ENCODE measurements at places on chromosomes 7 and 10. TPM values are rescaled to one million over a fixed set of nuclear protein-coding genes. Genes with fewer than 3 reads are reported as not detected.

The KCND2 gene
- not detected for polyA plus RNA-seq

The CALD1 gene
- polyA plus RNA-seq: 375 TPM

GRCh38 chr10:43125274-43125845 is 12.9 kb upstream of the CSGALNACT2 start:
- peaks cover 10% of the 10 kb centered on the region for H3K4me1 ChIP-seq
- H3K27ac ChIP-seq: no peak overlapping the region
- no peaks in the 10 kb centered on the region for H3K36me3 ChIP-seq
- no peak overlapping the region for H3K4me3 ChIP-seq
- H3K27me3 ChIP-seq: peaks cover 16% of the 10 kb centered on the region
- DNase-seq: no peak

The FGFBP3 gene
- polyA plus RNA-seq: 0.34 TPM

DNA sequence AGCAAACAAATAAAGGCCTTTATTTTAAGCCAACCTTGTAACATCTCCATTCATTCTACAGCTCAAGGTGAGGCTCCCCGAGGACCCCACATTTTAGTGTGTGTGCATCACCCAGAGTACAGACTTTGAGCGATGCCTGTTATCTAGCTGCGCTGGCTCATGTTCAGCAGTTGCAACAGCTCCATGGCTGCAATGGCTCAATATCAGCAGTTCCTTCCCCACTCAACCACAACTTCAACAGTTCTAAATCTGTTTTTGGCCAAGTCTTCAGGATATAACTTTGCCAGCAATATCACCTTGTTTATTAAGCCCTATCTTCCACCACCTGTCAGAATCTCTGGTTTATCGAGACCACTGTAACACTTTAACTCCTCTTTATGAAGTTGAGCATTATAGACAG is 95.8 kb downstream of the WNT2 start:
- H3K36me3 ChIP-seq: peaks cover 4% of the 10 kb centered on the region
- peak; percentile 31 for DNase-seq
- no peaks in the 10 kb centered on the region for H3K27me3 ChIP-seq
- no peak overlapping the region for H3K27ac ChIP-seq
- H3K4me3 ChIP-seq: no peak overlapping the region

GRCh38 chr7:2522780-2523433 is 3.3 kb downstream of the LFNG start:
- peaks cover 22% of the 10 kb centered on the region for H3K4me1 ChIP-seq
- no peak overlapping the region for H3K27ac ChIP-seq
- H3K27me3 ChIP-seq: no peaks in the 10 kb centered on the region
- no peak overlapping the region for H3K4me3 ChIP-seq

- no peak overlapping the region for H3K4me3 ChIP-seq
- no peaks in the 10 kb centered on the region for H3K36me3 ChIP-seq
- H3K27me3 ChIP-seq: no peaks in the 10 kb centered on the region
- H3K27ac ChIP-seq: no peak overlapping the region
Measured at GRCh38 chr7:111012799-111013675, 77.9 kb upstream of the LRRN3 start.

GRCh38 chr7:151233804-151234203 is 1.5 kb downstream of the CHPF2 start:
- no peak for DNase-seq
- H3K27ac ChIP-seq: no peak overlapping the region
- peaks cover 12% of the 10 kb centered on the region for H3K4me1 ChIP-seq

DNA sequence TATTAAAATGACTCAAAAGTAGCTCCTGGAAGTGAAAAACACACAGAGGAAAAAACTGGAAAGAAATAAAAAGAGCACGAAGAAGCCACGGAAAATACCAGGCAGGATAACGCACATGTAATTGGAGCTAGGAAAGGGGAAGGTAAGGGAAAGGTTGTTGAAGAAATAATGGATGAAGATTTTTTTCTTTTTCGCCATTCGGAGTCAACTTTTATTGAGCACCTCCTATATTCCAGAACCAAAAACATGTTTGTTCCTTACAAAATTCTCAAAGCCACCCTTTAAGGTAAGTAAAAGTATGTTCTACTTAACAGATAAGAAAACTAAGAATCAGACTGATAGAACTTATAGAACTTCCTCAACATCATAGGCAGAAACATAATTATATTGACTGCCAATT is 32.8 kb upstream of the PTPRN2 start:
- H3K27me3 ChIP-seq: no peaks in the 10 kb centered on the region
- H3K36me3 ChIP-seq: no peaks in the 10 kb centered on the region
- peaks cover 3% of the 10 kb centered on the region for H3K4me1 ChIP-seq
- no peak for DNase-seq
- H3K27ac ChIP-seq: no peak overlapping the region

DNA sequence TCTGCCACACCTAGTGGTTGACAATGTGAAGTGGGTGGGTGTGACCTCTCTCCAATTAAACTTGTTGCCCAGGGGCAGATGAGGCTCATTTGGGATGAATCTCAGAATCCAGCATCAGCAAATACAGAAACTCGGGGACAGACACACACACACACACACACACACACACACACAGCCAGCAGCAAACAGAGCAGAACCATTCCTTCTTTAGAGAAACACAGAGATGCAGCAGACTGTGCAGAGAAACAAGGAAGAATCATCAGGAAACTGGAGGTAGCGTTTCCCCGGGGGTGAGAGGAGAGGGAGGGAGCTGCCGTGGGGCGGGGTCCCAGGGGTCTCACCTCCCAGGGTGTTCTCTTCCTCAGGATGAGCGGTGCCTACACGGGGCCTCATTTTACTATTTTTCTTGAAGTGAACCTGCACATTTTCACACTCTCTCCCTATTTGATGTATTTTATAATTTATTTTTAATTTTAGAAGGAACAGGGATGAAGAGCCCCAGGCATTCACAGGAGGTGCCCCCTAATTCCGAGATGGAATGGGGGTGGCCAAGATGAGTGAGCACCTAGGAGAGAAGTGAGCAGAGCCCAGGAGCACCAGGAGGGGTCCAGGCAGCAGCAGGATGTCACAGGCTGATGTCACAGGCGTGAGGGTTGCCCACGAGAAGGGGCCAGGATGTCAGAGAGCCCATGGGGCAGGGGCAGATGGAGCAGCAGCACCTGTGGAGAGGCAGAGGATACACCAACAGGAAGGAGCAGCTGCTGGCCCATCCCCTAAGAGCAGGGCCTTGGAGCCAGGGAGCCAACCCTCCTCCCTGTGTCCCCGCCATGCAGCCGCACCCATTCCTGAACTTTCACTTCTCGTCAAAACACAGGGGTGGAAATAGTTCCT is 85.3 kb upstream of the PPP2R2D start:
- no peak overlapping the region for H3K4me3 ChIP-seq
- no peaks in the 10 kb centered on the region for H3K27me3 ChIP-seq
- no peaks in the 10 kb centered on the region for H3K4me1 ChIP-seq
- H3K27ac ChIP-seq: no peak overlapping the region
- H3K36me3 ChIP-seq: no peaks in the 10 kb centered on the region
- DNase-seq: no peak

The SLC39A12 gene
- polyA plus RNA-seq: not detected

The PON3 gene
- not detected for polyA plus RNA-seq

DNA sequence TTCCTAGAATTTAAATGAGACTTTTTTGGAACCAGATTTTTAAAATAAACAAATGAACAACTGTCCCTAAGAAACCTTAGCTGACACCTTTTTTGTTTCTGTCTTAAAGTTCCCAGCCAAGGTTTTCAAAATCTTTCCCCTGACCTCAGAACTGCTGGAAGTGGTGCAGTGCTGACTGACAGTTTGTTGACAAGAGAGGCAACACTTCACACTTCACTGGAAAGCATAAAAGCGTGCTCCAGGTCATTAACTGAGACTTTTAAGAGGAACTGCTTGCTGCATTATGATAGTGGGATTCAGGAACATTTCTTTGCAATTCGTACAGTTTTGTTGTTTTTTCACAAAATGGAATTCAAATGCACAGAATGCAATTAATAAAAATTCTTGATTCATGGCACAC is 36.2 kb downstream of the SYPL1 start:
- H3K4me3 ChIP-seq: no peak overlapping the region
- no peak overlapping the region for H3K27ac ChIP-seq
- DNase-seq: no peak
- no peaks in the 10 kb centered on the region for H3K36me3 ChIP-seq
- H3K4me1 ChIP-seq: no peaks in the 10 kb centered on the region
- peaks cover 9% of the 10 kb centered on the region for H3K27me3 ChIP-seq

The PRR15 gene
- polyA plus RNA-seq: not detected

- H3K27me3 ChIP-seq: no peaks in the 10 kb centered on the region
- no peak overlapping the region for H3K4me3 ChIP-seq
- H3K36me3 ChIP-seq: no peaks in the 10 kb centered on the region
- H3K4me1 ChIP-seq: no peaks in the 10 kb centered on the region
- no peak for DNase-seq
Measured at GRCh38 chr10:64071218-64071617, 550.0 kb downstream of the REEP3 start.

The HOXA1 gene
- polyA plus RNA-seq: 1.8 TPM

DNA sequence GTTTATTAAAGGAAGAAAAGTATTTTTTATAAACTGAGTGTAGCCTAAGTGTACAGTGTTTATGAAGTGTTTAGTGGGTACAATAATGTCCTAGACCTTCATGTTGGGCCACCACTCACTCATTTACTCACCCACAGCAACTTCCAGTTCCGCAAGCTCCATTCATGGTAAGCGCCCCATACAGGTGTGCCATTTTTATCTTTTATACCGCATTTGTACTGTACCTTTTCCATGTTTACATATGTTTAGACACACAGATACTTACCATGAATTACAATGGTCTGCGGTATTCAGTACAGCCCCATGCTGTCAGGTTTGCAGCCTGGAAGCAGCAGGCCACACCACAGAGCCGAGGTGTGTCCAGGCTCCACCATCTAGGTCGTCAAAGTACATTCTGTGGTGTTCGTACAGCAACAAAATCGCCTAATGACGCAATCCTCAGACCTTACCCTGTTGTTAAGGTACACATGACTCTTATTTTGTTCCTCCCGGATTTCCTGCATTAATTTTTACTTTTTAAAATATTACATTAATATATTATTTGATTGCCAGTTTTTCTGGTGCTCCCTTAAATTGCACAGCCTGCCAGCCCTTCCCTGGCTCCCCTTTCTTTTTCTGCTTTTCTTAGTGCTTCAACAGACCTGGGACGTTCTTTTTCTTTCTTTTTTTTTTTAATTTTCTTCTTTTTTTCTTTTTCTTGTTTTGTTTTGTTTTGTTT is 881 bp upstream of the SSBP1 start:
- no peak for DNase-seq
- H3K36me3 ChIP-seq: peaks cover 11% of the 10 kb centered on the region
- peak overlapping the region; percentile 38 for H3K27ac ChIP-seq

The POLR1F gene
- 6.4 TPM for polyA plus RNA-seq

- no peaks in the 10 kb centered on the region for H3K36me3 ChIP-seq
- DNase-seq: no peak
- no peak overlapping the region for H3K27ac ChIP-seq
- H3K4me3 ChIP-seq: no peak overlapping the region
- H3K4me1 ChIP-seq: no peaks in the 10 kb centered on the region
- no peaks in the 10 kb centered on the region for H3K27me3 ChIP-seq
Measured at GRCh38 chr10:25747084-25747483, 186.9 kb upstream of the MYO3A start.

- peak; percentile 44 for DNase-seq
- no peak overlapping the region for H3K4me3 ChIP-seq
- H3K27me3 ChIP-seq: no peaks in the 10 kb centered on the region
- no peaks in the 10 kb centered on the region for H3K4me1 ChIP-seq
- no peak overlapping the region for H3K27ac ChIP-seq
- H3K36me3 ChIP-seq: no peaks in the 10 kb centered on the region
Measured at GRCh38 chr7:37065779-37066271, 341.5 kb upstream of the AOAH start.

- no peaks in the 10 kb centered on the region for H3K4me1 ChIP-seq
- H3K27ac ChIP-seq: no peak overlapping the region
- no peak overlapping the region for H3K4me3 ChIP-seq
- H3K36me3 ChIP-seq: no peaks in the 10 kb centered on the region
Measured at GRCh38 chr7:85474234-85474633, 287.4 kb upstream of the SEMA3D start.

The OIT3 gene
- polyA plus RNA-seq: not detected

The DGKI gene
- 3.8 TPM for polyA plus RNA-seq

The AKR1C3 gene
- 0.22 TPM for polyA plus RNA-seq

GRCh38 chr7:18053177-18053928 is 25.7 kb upstream of the PRPS1L1 start:
- no peaks in the 10 kb centered on the region for H3K36me3 ChIP-seq
- H3K4me1 ChIP-seq: no peaks in the 10 kb centered on the region
- H3K27ac ChIP-seq: no peak overlapping the region
- DNase-seq: no peak
- no peak overlapping the region for H3K4me3 ChIP-seq

- H3K4me1 ChIP-seq: no peaks in the 10 kb centered on the region
- H3K4me3 ChIP-seq: no peak overlapping the region
- DNase-seq: peak; percentile 51
- H3K36me3 ChIP-seq: no peaks in the 10 kb centered on the region
Measured at GRCh38 chr7:111112439-111112838, 21.5 kb downstream of the LRRN3 start.

The BICC1 gene
- 5.1 TPM for polyA plus RNA-seq

The MKX gene
- 0.10 TPM for polyA plus RNA-seq

- H3K27ac ChIP-seq: no peak overlapping the region
- no peak overlapping the region for H3K4me3 ChIP-seq
- H3K36me3 ChIP-seq: no peaks in the 10 kb centered on the region
- no peaks in the 10 kb centered on the region for H3K4me1 ChIP-seq
Measured at GRCh38 chr7:70135656-70136055, 537.4 kb downstream of the AUTS2 start.

- DNase-seq: peak; percentile 92
- H3K27ac ChIP-seq: 0 out of 2 replicates have a peak overlapping the region, but pooled peaks have one; percentile 30
- peaks cover 14% of the 10 kb centered on the region for H3K4me1 ChIP-seq
- H3K4me3 ChIP-seq: no peak overlapping the region
- no peaks in the 10 kb centered on the region for H3K36me3 ChIP-seq
Measured at GRCh38 chr10:99976886-99977665, 32.7 kb downstream of the DNMBP start.

The GLI3 gene
- polyA plus RNA-seq: 3.9 TPM

DNA sequence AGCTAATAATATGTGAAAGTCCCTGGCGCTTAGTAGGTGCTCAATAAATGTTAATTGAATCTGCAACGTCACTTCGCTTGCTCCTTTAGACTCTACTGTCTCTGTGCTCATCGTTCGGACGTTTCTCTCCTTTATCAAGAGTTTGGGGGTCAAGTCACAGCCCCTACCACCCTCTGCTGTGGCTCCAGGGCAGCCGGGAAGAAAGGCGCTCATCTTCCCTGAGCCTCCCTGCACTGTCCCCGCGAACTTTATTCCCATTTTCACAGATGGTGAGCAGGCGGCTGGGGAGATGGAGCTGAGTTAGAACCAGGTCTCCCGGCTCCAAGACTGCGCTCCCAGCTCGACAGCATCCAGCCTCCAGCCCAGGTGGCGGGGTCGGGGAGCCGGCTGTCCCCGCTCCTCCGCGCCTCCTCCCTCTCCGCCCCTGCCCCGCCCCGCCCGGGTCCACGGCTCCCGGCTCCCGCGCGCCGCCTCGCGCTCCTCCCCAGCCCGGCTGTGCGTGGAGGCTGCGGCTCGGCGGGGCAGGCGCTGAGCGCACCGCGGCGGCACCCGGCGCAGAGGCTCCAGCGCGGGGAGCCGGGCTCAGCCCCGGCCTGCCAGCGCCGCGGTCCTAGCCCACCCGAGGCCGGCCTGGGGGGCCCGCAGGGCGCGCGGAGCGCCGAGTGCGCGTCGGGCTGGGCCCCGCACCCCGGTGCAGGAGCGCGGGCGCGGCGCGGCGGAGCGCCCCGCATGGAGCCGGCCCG is at the start of gene CLEC2L:
Gene CLEC2L, plus strand, starts transcription at position 487 of the 743 bp plus-strand sequence. Its CDS starts 243 bp downstream, at position 730.
- peak within 1 kb of the TSS; percentile 39 for H3K4me3 ChIP-seq
- no peak for DNase-seq
- H3K4me1 ChIP-seq: peaks cover 6% of the 10 kb centered on the region

GRCh38 chr7:69682518-69682917 is 84.2 kb downstream of the AUTS2 start:
- H3K27ac ChIP-seq: no peak overlapping the region
- no peaks in the 10 kb centered on the region for H3K4me1 ChIP-seq

Measured in IMR-90 (cell line).